Stimulated activated CD4-positive, alpha-beta T cell treated with anti-CD3 and anti-CD28 coated beads, Interleukin-4, amount 100 ng/mL, for 24 hours (primary cell): ENCODE measurements at places on chromosomes 6 and 20.

GRCh38 chr6:56567501-56567900 lies 75.2 kb downstream of the DST start:
- DNase-seq: no peak

GRCh38 chr20:43459022-43459942 lies 1.6 kb downstream of the SRSF6 start:
- peak; percentile 27 for DNase-seq

- DNase-seq: no peak
Observed at GRCh38 chr6:170371588-170371987, 65.0 kb downstream of the FAM120B start.

- DNase-seq: no peak
Observed at GRCh38 chr6:170174771-170175643, 115.9 kb downstream of the DLL1 start.

GRCh38 chr6:18216411-18216810 lies 47.9 kb downstream of the DEK start:
- DNase-seq: no peak

- DNase-seq: no peak
Observed at GRCh38 chr20:47791084-47791599, 5.9 kb upstream of the SULF2 start.

- DNase-seq: no peak
Observed at GRCh38 chr20:44796758-44797457, 13.4 kb downstream of the RIMS4 start.

- DNase-seq: no peak
Observed at GRCh38 chr6:87279196-87279595, 43.2 kb upstream of the SMIM8 start.

GRCh38 chr6:7833751-7834070 lies 76.9 kb downstream of the TXNDC5 start:
- DNase-seq: no peak

DNA sequence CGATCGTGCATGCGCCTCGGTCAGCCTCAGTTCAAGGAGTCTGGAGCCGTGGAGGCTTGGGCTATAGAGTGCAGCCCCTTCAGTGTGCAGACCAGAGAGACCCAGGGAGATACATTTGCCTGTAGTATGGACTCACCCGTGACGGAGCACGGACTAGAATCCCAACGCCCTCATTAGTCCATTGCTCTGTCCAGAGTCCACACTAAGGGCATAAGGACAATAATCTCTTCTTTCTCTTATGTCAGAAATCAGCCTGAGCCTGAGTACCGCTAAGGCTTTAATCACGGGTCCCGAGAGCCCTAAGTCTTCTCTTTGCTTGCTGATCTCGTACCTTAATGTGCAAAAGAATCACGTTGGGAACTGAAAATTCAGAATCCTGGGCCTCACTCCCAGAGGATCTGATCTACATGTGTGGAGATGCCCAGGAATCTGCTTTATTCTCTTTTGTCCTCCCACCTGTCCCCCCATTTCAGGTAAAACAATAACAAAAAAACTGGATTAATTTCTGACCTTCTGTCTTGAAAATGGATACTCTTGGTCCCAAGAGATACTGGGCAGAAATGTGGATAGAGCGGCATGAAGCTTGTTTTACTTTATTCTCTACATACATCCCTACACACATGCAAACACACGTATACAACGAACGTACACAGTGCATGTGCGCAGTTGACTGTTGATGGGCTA lies 671 bp downstream of the BPHL start:
- no peak for DNase-seq

DNA sequence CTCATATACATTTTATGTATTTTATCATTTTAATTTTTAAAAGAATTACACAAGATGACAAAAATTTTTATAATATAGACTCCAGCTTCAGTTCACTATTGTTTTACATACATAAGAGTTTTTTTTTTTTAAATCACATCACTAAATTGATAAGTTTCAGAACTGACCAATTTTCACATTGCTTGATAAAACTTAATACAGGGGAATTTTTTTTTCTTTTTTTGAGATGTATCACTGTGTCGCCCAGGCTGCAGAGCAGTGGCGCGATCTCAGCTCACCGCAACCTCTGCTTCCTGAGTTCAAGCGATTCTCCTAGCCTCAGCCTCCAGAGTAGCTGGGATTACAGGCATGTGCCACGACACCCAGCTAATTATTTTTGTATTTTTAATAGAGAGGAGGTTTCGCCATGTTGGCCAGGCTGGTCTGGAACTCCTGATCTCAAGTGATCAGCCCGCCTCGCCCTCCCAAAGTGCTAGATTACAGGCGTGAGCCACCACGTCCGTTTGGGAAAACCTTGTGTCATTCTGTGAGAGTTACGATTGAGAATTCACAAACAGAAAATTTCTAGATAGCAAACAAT lies 36.6 kb upstream of the BTN3A2 start:
- DNase-seq: no peak

DNA sequence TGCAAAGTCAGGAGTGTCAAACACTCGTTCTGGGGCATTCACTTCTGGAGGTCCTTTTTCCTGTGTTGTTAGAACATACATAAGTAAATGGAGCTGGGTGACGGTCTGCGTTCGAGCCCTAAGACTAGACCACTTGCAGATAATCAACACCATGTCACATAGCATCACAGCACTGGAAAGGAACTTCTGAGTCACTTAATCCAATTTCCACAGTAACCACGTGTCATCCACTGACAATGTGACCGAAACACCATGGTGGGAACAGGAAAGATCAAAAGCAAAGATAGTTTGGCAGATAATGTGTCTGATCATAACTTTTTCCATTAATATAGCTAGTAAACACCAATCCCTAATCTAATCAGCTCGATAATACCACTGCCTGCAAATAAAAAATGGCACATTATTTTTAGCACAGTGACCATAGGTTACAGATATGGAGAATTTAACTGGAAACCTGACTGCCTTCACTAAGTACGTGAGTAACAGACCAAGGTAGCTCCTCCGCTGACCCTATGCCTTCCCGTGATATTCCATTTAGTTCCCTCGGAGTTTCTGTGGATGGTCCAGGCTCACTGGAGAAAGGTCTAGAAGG lies 34.8 kb downstream of the WRNIP1 start:
- DNase-seq: peak; percentile 19
